ENCODE measurements at places on chromosomes 13 and 19. TPM values are rescaled to one million over a fixed set of nuclear protein-coding genes. Genes with fewer than 3 reads are reported as not detected.
A peak's percentile ranks its signal among the peaks of the same experiment; 100 is the strongest.

- no peak for DNase-seq
Measured at GRCh38 chr13:31053091-31053490, 108.6 kb downstream of the HSPH1 start.

IGLON5 gene
- 0.24 TPM for total RNA-seq

GRCh38 chr19:49672131-49672919, 4.7 kb upstream of the PRMT1 start:
- peak; percentile 77 for DNase-seq

- DNase-seq = no peak
Measured at GRCh38 chr13:92433963-92434362, 792.6 kb upstream of the GPC6 start.

FSD1 gene
- 28.3 TPM for total RNA-seq

MZT1 gene
- 36.8 TPM for total RNA-seq

DNA sequence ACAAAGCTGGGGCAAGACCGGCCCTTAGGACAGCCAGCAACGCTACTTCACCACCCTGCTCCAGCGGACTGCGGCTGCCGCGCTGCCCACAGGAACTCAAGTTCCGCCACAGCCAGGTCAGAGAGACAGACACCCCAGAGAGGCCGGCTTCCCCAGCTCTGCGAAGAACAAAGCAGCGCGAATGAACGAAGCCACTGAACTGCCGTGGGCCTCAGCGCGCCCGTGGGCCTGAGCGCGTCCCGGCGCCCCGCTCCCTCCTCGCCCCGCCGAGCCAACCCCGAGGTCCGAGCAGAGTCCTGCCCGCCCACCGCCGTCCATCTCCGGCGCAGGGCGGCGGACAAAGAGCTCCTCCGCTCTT, 158.4 kb downstream of the RNF17 start:
- DNase-seq = peak; percentile 37

GRCh38 chr13:33275916-33276315, 9.6 kb downstream of the STARD13 start:
- DNase-seq = no peak

DNA sequence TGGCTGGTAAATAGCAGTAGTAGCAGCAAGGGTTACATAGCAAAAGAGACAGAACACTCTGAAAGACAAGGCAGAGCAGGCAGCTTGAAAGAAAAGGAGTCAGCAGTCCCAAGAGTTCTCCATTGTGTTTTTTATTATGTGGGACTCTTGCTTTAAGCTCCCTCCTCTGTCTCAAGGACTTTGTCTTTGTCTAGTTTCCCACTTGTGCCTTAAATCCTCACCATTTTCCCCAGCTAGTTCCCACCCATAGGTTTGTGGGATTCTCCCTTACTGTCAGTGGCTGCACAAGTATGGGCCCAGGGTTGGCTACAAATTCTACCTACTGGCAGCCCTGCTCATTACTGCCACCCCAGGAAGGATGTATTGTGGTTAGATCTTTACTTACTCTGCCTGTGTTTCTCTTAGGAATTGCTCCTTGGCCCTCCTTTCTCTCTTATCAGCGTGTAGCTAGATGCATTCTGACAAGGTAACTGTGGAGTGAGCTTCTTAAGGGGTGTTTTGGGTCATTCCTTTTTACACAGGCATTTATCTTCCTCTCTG, 413.4 kb upstream of the PCDH9 start:
- no peak for DNase-seq
